T-helper 17 cell (primary cell): ENCODE measurements at places on chromosomes 3 and 15.

DNA sequence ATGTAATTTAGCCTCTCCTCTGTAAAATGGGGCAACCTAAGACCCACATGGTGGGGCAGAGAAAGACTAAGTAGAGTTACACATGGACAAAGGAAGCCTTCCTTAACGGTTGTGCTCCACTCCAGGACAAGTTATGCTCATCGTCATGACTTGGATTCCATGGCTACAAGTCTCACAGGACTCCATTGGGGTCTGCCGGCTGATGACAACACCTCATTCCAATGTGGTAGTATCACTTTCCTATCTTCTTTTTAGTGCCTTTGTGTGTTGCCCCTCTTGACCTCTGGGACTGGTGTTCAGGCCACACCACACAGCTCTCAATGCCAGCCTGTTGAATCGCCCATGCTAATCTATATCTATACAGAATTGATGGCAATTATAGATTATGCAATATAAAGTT, 181.3 kb upstream of the WNT5A start:
- no peaks in the 10 kb centered on the region for H3K36me3 ChIP-seq
- no peak overlapping the region for H3K4me3 ChIP-seq
- H3K27me3 ChIP-seq = no peaks in the 10 kb centered on the region

GRCh38 chr3:160707187-160707794, 30.3 kb downstream of the ARL14 start:
- H3K27me3 ChIP-seq = peaks cover 58% of the 10 kb centered on the region
- DNase-seq = no peak
- H3K27ac ChIP-seq = no peak overlapping the region

GRCh38 chr3:149586871-149587270, 71.0 kb downstream of the WWTR1 start:
- H3K27ac ChIP-seq = no peak overlapping the region
- no peaks in the 10 kb centered on the region for H3K4me1 ChIP-seq
- no peaks in the 10 kb centered on the region for H3K36me3 ChIP-seq
- H3K4me3 ChIP-seq = no peak overlapping the region
- H3K27me3 ChIP-seq = peaks cover 12% of the 10 kb centered on the region
- no peak for DNase-seq

DNA sequence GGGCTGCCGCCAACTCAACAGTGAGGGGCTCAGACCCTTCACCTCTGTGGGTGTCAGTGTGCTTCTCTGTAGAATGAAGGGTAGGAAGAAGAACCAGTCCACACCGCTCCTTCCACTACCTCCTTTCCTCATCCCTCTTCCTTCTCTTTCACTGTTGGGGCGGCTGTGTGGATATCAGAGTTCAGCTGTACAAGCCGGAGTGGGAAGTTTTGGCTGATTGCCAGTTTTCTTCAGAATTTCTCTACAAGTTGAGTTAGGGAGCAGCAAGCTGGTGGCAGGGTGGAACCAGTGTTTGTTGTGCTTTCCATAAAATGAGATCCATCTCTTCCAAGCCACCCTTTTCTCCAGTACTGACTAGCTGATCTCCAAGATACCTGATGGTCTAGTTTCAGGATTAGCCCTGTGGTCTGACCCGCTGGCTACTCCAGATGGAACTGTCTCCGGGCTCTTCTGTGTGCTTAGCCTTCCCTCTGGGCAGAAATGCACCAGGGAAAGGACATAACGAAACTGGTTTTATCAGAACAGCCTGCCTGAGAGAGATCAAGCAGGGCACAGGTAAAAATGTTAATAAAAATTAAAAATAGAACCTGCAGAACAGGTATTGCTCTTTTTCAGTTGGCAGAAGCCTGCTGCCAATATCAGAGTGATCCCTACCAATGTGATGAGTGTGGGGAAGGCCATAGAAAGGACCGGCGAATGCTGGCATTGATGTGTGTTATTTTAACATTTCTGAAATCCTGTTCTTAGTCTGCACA, 169.9 kb upstream of the TSC22D2 start:
- DNase-seq = no peak
- peaks cover 2% of the 10 kb centered on the region for H3K4me1 ChIP-seq
- H3K4me3 ChIP-seq = no peak overlapping the region
- no peaks in the 10 kb centered on the region for H3K36me3 ChIP-seq

DNA sequence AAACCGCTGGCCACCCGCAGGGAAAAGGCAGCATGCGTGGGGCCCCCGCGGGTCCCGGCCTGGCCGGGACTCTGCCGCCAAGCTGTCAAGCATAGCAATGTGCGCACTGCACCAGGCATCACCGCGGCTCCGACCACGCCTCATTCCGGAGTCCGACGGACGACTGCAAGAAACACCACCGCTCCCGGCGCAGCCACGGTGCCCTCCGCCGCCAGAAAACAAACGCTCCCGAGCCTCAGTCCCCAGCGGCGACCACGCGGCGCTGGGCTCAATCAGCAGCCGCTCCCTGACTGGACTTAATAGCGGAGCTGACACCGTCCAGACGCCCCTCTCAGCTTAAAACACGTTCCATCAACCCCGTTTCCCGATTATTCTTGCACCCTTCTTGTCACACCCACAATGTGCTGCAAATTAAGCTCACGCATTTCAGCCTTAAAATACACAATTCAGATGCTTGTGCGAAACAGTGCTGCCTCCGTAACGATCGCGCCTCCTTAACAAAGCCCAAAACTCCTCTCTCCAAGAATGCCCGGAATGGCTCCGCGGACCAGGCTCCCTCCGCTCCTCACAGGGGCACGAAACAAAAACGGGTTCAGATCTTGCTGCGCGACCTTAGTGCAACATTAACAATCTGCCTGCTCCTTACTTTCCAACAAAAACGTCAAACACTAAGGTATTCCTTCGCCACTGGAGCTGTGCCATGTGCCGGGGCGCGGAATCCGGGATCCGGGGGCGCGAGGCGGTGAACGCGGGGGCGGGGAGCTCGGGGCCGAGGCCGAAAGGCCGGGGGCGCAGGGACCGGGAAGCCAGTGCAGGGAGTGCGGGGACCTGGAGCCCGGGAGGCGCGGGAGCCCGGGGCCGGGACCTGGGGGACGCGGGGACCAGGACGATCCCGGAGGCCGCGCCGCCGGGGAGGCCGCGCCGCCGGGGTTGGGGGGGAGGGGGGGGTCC, 655 bp downstream of the CYFIP1 start:
- H3K27me3 ChIP-seq = peaks cover 6% of the 10 kb centered on the region
- H3K27ac ChIP-seq = peak overlapping the region; percentile 90
- peaks cover 16% of the 10 kb centered on the region for H3K4me1 ChIP-seq

- peaks cover 4% of the 10 kb centered on the region for H3K27me3 ChIP-seq
- no peak overlapping the region for H3K4me3 ChIP-seq
- no peaks in the 10 kb centered on the region for H3K36me3 ChIP-seq
- no peak overlapping the region for H3K27ac ChIP-seq
- no peaks in the 10 kb centered on the region for H3K4me1 ChIP-seq
- DNase-seq = no peak
Measured at GRCh38 chr3:9203317-9203716, 46.1 kb downstream of the SRGAP3 start.

GRCh38 chr3:173618703-173619102, 221.2 kb downstream of the NLGN1 start:
- H3K27me3 ChIP-seq = no peaks in the 10 kb centered on the region
- H3K36me3 ChIP-seq = no peaks in the 10 kb centered on the region
- H3K27ac ChIP-seq = no peak overlapping the region
- H3K4me3 ChIP-seq = no peak overlapping the region
- DNase-seq = no peak

DNA sequence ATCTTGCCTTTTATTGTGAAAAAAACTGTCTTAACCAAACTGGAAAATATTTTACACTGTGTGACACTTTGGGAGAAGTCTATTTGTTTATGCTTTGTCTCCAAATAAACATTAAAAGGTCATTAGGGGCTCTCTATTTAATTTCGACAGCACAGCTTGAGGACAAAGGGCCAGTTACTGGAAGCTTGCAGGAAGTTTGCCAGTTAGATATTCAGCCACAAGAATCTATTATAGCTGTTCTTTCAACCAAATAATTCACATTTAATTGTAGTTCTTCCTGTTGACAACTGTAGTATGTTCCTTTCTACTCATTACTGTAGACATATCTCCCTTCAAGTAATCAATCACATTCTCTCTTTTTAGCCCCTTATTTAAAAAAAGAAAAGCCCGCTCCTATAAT, 6.1 kb downstream of the CP start:
- peaks cover 2% of the 10 kb centered on the region for H3K36me3 ChIP-seq
- H3K4me3 ChIP-seq = no peak overlapping the region
- DNase-seq = no peak
- H3K4me1 ChIP-seq = no peaks in the 10 kb centered on the region

DNA sequence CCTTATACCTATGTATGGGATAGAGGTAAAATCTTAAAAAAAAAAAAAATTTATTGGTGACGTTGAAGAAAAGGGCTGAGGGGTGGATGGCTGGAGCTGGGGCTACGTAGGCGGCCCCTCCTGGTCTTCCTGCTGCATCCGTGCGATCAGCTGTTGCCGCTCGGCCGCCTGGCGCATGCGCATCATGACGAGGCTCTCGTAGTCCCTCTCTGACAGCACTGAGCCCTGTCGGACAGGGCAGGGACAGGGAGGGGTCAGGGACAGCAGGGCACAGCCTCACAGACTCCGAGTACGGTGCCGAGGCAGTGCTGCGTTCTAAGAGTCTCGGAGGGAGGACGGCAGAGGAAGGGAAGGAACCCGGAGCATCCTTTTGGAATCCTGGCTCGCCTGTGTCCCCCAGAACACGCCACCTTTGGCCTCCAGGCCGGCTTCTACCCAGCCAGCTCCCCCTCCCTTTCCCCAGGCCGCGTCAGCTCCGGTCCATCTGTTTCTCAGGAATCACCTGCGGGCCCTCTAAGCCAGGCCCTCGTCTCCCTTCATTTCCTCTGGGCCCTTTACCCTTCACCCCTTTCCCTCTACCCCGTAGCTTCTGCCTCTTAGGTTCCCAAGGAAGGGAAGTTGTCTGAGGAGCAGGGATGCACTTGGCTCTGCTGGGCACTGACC, 1.8 kb upstream of the C15orf62 start:
- H3K27ac ChIP-seq = peak overlapping the region; percentile 79
- H3K4me1 ChIP-seq = peaks cover 25% of the 10 kb centered on the region
- DNase-seq = no peak
- no peaks in the 10 kb centered on the region for H3K36me3 ChIP-seq

GRCh38 chr3:17749281-17749680, 6.8 kb upstream of the TBC1D5 start:
- H3K4me1 ChIP-seq = peaks cover 16% of the 10 kb centered on the region
- DNase-seq = no peak
- peak overlapping the region; percentile 92 for H3K4me3 ChIP-seq
- no peaks in the 10 kb centered on the region for H3K36me3 ChIP-seq

- no peaks in the 10 kb centered on the region for H3K4me1 ChIP-seq
- no peak overlapping the region for H3K27ac ChIP-seq
- no peaks in the 10 kb centered on the region for H3K36me3 ChIP-seq
- no peak for DNase-seq
Measured at GRCh38 chr3:154954757-154955156, 125.4 kb upstream of the MME start.

DNA sequence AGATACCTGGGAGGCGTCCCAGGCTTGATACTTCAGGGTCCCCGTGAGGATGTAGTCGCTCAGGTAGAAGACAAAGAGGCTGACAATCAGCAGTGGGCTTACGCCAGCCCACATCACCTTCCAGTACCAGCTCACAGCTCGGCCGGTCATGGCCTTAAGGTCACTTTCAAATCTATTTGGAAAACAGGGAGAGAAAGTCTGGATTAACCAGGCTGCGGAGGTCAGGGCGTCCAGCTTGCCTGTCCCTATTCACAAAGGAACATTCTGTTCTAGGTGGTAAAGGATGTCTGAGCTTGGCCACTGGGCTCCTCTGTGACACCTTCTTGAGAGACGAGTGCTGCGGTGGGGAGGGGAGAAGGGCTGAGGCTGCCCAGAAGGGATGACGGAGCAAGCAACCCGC, 36.5 kb downstream of the SLC6A20 start:
- H3K36me3 ChIP-seq = peaks cover 2% of the 10 kb centered on the region
- no peak overlapping the region for H3K4me3 ChIP-seq
- no peak overlapping the region for H3K27ac ChIP-seq

GRCh38 chr3:196688349-196688748, 23.7 kb downstream of the CEP19 start:
- no peak for DNase-seq
- no peaks in the 10 kb centered on the region for H3K27me3 ChIP-seq
- H3K27ac ChIP-seq = peak overlapping the region; percentile 43

DNA sequence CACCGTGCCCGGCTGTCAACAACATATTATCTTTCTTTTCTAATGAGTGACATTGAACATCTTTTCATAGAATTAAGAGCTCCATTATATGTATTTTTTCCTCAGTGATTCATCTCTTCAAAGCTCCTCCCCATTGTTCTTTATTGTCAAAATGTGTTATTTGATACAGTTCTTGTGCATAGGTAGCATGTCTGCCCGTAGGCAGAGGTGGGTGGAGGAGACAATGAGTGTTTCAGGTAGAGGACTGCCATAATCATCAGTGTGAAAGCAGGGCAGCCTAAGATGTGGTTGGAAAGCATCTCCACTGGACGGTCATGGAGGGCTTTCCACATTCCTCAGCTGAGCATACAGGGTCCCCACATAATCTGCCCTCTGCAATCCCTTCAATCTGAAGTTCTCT, 452.0 kb upstream of the MCTP2 start:
- no peaks in the 10 kb centered on the region for H3K27me3 ChIP-seq
- H3K4me1 ChIP-seq = no peaks in the 10 kb centered on the region
- no peak overlapping the region for H3K27ac ChIP-seq
- H3K36me3 ChIP-seq = no peaks in the 10 kb centered on the region
- H3K4me3 ChIP-seq = no peak overlapping the region

DNA sequence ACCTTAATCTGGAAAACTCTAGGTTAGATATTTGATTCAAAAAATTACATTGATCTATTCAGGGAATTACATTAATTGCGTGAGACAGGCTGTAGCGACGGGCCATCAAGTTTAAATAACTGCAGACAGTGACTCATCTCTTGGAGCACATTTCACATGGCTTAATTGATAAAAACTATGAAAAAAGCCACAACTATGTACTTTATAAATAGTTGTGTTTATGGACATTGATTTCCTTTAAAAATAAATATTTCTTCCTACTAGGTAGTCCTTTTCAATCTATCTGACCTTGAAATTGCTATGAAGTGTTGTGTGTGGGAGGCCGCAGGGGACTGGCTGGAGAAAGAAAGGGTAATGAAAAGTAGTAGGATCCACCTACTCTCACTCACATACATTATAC, 157.8 kb downstream of the IL1RAP start:
- H3K36me3 ChIP-seq = no peaks in the 10 kb centered on the region
- H3K27me3 ChIP-seq = peaks cover 8% of the 10 kb centered on the region
- no peak overlapping the region for H3K4me3 ChIP-seq
- no peak for DNase-seq
- no peak overlapping the region for H3K27ac ChIP-seq

DNA sequence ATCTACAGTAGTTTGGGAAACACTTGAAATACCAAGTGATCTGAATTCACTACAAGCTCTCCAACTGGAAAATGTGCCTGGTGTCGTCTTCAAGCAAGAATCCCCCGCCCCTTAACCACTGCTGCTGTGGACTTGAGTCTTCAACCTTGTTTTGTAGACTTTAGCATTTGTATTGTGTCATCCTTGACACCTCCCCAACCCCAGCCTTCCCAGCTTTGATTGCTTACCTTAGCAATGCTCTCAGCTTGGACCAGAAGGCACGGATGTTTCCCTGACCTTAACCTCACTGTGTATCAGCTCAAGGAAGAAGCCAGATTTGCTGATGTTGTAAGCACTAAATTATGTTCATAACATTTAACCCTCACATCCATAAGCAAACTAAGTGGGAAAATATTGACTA, 146.4 kb downstream of the IGF1R start:
- H3K4me3 ChIP-seq = no peak overlapping the region
- peaks cover 17% of the 10 kb centered on the region for H3K4me1 ChIP-seq
- no peak overlapping the region for H3K27ac ChIP-seq
- no peaks in the 10 kb centered on the region for H3K36me3 ChIP-seq
- H3K27me3 ChIP-seq = peaks cover 7% of the 10 kb centered on the region
- no peak for DNase-seq

GRCh38 chr3:123110282-123110975, 43.6 kb downstream of the PDIA5 start:
- peaks cover 6% of the 10 kb centered on the region for H3K36me3 ChIP-seq
- H3K27ac ChIP-seq = no peak overlapping the region
- peaks cover 5% of the 10 kb centered on the region for H3K4me1 ChIP-seq
